ENCODE measurements at places on chromosomes 6 and 20.

DNA sequence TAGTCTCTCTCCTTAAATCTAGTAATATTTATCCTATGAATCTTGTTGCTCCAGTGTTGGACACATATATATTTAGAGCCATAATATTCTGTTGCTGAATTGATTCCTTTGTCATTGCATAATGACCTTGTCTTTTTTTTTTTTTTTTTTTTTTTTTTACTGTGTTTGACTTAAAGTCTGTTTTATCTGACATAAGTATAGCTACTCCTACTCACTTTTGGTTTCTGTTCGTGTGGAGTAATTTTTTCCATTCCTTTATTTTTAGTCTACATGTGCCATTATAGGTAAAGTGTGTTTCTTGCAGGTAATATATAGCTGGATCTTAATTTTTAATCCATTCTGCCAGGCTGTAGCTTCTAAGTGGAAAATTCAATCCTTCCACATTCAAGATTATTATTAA, 166.5 kb downstream of the GMDS start:
- no peak for DNase-seq

- no peak for DNase-seq
Observed at GRCh38 chr6:137362878-137363804, 131.1 kb downstream of the OLIG3 start.

DNA sequence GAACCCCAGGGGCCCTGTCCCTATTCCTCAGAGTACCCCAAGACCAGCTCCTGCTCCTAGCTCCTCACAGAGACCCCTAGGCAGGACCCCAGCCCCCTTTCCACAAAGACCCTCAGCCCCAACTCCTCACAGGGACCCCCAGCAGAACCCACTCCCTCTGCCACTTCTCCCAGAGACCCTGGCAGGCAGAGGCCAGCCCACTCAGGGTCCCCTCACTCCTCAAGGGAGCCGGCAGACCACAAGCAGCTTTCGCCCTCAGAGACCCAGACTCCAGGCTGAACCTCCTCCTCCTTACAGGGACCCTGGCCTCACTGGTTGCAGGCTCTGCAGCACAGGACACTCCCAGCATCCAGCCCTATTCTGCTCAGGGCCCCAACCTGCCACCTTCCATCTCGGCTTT, 575 bp downstream of the SLC44A4 start:
- DNase-seq, result no peak

DNA sequence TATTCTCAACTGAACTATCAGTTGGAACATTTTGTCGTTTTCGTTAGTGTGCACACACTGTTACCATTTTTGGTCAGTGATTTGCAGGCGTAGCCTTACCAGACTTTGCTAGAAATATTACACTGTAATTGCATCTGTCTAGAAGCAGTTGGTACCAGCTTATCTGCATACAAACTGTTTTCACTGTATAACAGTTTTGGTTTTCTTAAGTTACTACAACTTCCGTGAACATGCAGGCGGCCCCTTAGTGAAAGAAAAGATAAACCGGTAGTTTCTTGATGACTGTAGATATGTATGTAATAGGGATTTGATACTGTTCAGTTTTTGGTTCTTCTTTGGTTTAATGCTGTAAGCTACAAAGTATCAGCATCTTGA, 1.3 kb downstream of the DSTN start:
- peak; percentile 72 for DNase-seq

DNA sequence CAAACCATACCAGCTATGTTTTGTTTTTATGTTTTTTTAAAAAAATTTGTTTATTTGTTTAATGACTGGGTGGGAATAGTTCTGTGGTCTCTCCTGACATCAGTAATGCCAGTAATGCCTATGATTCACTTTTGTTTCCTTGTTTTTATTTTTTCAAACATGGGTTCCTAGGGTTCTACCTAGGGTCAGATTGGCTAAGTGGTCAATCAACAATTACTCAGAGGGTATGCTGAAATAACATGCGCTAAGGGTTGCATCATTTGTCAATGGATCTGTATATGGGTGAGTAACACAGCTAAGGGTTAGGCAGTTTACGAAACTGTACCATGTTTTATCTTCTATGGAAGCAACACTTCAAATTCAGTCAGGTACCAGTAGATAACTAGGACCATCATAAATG, 583.8 kb upstream of the GJE1 start:
- no peak for DNase-seq

DNA sequence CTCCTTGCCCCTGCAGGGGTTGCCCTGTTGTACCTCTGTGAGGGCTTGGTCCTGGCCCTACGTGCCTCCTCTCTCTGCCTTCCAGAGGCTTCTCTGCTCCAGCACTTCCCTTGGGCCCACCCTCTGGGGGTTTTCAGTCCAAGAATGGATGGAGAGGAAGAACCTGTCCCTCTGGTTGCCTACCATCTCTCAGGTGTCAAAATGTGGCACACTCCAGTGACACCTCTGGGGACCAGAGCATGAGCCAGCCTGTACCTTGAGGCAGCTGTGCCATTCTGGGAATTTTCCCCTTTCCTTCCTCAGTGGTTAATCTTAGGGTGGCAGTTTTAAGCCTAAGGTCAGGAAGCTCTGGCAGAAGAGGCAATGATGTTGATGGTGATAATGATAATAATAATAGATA, 115.2 kb upstream of the ARMC2 start:
- DNase-seq, result no peak

DNA sequence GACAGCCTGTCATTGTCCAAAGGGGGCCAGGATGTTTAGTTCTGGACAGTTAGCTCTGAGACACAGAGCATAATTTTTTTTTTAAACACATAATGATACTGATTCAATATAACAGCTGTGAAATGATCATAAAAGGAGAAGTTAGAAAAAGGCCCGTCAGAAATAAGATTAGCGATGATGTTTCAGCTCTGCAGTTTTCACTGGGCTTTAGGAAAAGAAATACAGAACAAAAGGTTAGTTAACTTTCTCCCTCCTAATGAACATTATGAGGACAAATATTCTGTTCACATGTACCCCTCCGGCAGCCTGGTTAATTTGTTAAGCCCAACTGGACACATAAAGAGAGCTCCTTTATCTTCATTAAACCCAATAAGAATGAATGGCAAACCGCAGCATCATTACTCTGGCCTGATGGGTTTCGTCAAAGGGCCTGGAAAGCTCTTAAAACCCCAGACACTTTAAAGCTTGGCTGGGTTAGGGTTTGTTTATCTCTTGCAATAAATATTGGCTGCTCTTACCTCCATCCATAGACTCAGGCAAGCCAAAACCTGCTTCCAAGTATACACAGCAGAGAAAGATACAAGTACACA, 394.6 kb downstream of the KIF16B start:
- DNase-seq, result no peak

- no peak for DNase-seq
Observed at GRCh38 chr20:56779452-56780143, 150.5 kb downstream of the TFAP2C start.

DNA sequence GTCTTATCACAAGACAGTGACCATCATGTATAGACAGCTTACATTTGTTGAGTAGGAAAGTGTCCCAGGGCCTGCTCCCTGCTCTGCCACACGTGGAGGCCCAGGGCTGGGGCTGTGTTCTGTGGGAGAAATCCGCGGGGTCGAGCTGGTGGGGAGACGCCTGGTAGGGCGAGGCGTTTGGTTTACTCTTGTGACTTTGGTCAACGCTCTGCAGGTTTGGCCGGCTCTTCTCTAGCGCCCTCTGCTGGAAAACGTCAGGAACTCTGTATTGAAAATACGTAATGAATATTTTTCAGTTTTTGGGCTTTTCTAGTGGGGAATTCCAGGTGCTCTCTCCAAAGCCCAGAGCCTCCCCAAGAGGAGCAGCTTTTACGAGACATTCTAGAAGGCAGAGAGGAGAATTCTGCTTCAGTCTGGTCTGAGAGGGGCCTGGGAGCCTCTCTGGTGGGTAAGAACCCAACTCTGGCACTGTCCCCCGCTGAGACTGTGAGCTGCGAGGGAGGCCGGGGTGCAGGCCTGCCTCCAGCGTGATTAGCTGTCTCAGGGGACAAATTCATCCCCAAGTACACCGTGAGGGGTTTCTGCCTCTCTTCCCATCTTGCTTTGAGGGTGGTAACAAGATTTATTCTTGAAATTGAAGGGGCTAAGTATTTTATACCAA, 112.6 kb upstream of the RALGAPA2 start:
- DNase-seq, result peak; percentile 69

GRCh38 chr20:21511850-21512633, 1.8 kb downstream of the NKX2-2 start:
- DNase-seq, result no peak

DNA sequence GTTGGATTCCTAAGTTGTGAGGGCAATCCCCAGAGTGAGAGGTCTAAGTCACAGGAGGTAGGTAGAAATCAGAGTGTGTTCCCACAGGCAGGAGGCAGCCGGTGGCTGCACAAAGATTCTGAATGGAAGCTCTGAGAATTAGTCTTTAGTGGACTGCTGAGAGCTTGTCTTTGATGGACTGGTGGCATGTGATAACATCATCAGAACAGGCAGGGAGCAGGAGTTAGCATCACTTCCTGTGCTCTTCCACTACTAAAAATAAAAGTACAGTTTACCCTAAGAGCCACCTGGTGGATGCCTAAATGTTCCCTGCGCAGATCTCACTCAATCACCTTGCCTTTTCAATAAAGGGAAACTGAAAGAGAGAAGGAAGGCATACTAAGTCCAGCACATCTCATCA, 294.6 kb upstream of the POU3F2 start:
- DNase-seq, result peak; percentile 9

GRCh38 chr6:143150281-143150680, 89.6 kb downstream of the AIG1 start:
- no peak for DNase-seq

- DNase-seq, result no peak
Observed at GRCh38 chr20:7722564-7722963, 217.7 kb downstream of the HAO1 start.

GRCh38 chr6:90118581-90118980, 178.1 kb downstream of the BACH2 start:
- no peak for DNase-seq

DNA sequence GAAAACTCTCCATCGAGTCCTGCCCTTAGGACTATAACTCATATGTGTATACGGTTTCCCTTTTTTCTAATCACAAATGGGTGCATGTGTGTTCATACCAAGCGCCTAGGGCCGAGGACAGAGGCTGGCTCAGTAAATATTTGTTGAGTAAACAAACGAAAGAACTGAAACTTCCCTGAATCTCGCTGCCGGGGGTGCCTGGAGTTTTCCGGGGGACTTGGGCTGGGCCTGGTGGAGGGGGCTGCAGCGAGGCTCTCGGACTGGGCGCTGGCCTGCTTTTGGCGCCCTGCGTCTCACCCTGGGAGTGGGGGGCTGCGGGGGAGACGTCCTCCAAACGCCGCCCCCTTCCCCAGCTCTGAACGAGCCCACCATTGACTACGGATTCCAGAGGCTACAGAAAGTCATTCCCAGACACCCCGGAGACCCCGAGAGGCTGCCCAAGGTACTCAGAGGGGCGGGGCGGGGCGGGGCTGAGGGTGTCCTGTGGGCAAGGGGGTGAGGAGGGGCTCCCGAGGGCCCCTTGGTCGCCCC, 49.0 kb downstream of the CPXM1 start:
- DNase-seq, result no peak

- peak; percentile 91 for DNase-seq
Observed at GRCh38 chr6:89371849-89372505, 19.5 kb upstream of the UBE2J1 start.

DNA sequence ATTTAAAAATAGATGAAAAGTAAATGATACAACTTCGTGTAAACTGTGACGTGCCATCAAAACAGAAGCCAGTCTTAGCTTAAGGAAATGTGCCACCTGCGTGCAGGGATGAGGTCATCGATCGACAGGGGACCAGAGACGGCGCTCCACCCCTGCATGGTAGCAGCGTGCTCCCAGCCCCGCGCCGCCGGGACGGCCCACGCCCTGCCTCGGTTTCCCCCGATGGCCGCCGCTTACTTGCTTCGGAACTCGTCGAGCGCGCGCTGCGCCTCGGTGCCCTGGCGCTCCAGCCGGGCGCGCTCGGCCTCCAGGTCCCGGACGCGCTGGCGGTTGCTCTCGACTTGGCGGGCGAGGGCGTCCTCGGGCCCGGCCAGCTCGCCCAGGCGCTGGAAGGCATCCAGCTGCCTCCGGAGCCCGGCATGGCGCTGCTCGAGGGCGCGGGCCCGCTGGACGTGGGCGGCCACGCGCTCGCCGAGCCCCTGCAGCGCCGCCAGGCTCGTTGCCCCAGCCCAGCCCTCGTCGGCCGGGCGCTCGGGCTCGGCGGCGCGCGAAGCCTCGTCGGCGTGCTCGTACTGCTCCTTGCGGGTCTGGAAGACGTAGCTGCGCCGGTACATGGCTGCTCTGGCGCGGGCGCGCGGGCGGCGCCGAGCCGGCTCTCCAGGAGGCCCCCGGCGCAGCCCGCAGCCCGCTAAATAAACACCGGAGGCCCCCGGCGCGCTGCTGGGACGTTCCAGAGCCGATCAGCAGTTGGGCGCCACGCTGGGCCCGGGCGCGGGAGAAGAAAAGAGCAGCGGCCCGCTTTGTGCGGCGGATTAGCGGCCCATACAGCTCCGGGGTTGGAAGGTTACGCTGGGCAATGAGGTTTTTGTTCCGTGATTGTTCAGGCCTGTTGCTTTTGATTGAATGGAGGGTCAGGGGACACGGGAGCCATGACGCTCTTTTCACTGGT, at the start of gene BFSP1:
Gene BFSP1 (minus strand): TSS at position 664 of the 949 bp plus-strand sequence. CDS start 50 bp downstream, at position 614.
- DNase-seq, result peak; percentile 58

- peak; percentile 85 for DNase-seq
Observed at GRCh38 chr20:33443512-33444239, at the start of gene SNTA1. SNTA1 (minus strand) TSS chr20:33443763; CDS start chr20:33443620, 143 bp downstream.

DNA sequence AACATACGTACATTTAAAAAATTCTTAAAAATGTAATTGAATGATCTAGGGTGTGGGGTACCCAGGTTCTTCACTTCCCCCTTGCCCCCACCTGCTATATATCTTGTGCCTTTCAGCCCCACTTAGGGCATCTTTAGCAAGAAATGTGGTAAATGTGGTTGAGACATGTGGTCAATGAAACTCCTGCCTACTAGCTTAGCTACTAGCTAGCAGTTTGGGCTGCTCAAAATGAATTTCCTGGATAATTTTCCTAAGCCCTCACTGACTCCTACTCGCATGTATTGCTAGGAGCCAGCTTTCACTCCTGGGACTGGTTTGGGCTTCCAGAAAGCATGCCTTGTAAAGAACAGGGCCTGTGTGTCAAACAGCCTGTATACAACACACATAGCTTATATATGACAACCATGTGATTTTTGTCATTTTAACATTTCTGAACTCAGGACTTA, 257.3 kb downstream of the ATXN1 start:
- peak; percentile 59 for DNase-seq

DNA sequence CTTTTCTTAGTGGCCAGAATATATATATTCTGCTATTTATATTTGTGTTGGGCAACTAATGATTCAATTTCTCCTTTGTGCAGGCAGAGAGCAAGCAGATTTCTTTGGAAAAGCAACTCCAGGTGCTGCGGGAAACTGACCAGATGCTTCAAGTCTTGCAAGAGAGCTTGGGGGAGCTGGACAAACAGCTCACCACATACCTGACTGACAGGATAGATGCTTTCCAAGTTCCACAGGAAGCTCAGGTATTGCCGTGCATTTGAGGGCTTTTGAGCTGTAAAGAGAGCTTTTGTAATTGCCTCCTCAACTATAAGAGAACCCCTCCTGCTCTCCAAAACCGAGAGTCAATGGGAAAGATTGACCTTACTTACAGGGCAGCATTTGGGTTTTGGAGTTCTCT, 203.5 kb downstream of the UTRN start:
- DNase-seq, result no peak

Data from NAMALWA (cell line).